Hematopoietic multipotent progenitor cell treated with erythropoietin and hydrocortisone succinate and interleukin-3 and kit ligand, for 15 days (in vitro differentiated cells): ENCODE measurements at places on chromosomes 13 and 19.

- DNase-seq, result no peak
Measured at GRCh38 chr19:33950091-33950750, 153.6 kb downstream of the KCTD15 start.

- DNase-seq, result no peak
Measured at GRCh38 chr13:24119626-24120508, 40.7 kb upstream of the SPATA13 start.

- no peak for DNase-seq
Measured at GRCh38 chr19:10681658-10682057, 19.6 kb upstream of the QTRT1 start.

DNA sequence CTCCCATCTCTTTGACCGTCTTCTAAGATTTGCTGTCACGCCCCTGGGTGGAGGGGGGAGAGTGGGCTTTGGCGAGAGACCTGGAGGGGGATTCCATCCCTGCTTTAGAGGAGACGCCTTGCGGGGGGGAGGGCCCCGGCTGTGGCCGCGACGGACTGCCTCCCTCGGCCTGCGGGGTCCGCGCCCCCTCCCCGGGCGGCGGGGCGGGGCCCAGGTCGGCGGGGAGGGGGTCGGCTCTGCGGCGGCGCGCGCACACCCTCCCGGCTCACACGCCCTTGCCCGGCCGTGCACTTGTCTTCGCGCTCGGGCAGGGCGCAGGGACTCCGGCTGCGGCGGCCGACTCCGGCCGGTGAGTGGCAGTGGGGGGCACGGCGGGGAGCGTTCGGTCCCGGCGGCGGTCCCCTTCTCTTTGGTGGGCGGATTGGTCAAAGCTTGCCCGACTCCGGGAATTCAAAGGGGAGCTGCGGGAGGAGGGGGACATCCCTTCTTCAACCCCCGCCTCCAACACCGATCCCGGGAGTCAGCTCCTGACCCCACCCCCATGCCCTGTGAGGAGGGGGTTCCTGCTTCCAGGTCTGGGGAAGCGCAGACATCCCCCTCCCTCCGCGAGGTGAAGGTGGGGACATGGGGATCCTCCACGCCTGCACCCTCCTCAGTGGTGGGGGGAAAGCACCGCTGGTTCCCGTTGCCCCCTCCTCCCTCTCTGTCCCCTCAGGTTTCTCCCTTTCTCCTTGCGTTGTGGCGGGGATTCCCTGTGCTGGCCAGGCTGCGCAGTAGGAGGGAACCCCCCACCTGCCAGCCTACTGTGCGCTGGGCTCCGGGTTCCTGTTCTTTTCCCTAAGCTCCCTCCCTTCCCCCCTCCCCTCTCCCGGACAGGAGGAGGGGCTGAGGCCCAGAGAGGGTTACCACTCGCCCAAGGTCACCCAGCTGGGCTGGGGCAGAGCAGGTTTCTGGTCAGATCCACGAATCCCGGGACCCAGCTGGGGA, 14.6 kb upstream of the KCNN1 start:
- DNase-seq, result no peak

DNA sequence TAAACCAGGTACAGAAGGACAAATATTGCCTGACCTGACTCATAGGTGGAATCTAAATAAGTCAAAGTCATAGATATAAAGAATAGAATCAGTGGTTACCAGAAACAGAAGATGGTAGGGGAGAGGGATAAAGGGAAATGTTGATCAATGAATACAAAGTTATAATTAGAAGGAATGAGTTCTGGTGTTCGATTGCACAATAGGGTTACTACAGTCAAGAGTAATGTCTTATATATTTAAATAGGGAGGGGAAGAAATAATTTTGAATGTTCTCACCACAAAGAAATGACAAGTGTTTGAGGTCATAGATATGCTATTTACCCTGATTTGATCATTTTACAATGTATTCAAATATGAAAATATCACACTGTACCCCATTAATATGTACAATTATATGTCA, 1541.2 kb downstream of the SLITRK1 start:
- DNase-seq, result no peak

- DNase-seq, result no peak
Measured at GRCh38 chr13:30006246-30006645, 155.8 kb upstream of the UBL3 start.

DNA sequence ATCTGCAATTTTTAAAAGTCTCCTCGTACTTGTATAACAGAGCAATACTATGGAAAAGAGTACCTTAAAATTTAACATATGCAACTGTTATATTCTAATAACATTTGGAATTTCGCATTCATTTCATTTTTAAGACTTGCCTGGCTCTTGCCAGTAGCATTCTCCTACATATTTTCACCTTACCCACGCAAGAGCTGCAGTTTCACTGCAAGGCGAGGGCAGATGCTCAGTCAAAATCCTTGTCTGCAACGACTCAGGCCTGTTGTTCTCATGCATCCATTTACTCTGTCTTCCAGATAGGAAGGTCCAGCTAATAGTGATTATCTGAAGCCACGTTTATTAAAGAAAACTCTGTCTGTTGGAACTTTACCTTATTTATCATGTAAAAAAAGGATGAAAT, 227.0 kb upstream of the RFC3 start:
- DNase-seq, result no peak

- DNase-seq, result no peak
Measured at GRCh38 chr13:51276636-51277035, 54.4 kb downstream of the FAM124A start.

DNA sequence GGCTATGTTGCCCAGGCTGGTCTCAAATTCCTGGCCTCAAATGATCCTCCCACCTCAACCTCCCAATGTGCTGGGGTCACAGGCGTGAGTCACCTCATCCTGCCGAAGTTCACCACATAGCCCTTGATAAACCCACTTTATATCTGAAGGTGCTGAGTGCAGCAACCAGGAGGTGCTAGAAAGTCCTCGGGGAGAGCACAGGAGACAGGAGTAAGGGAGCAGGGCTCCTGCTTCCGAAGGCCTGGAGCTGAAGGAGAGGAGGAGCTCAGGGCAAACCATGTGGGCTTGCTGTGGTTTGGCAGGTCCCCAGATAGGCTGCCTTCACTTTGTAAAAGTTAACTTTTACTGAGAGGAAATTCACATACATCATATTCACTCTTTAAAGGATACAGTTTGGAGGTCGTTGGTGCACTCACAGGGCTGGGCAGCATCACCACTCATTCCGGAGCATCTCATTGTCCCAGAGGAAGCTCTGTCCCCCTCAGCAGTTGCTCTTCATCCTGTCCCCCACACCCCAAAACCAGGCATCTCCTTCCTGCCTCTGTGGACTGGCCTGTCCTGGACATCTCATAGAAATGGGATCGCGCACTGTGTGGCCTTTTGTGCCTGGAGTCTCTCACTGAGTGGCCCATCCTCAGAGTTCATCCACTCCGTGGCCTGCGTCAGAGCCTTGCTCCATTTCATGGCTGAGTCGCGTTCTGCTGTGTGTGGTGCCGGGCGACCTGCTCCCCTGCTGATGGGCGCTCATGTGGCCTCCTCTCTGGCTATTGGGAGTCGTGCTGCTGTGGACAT, 49.5 kb downstream of the KDM4B start:
- DNase-seq, result no peak

DNA sequence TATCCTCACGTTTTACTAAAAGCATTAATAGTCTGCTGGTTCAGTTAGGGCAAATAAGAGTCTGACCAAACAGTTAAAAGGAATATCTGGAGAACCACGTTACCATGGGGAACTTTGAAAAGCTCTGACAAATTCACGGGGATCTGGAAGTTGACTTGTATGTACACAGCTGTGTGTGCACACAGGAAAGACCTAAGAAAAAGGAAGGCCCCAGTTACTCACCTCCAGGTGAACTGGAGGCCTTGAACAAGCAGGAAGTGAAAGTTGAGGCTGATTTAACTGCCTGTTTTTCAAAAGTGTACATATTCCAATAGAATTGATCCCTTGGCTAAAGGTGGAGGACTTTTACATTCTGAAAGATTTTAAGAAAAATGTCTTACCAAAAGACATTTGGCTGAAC, 1891.6 kb upstream of the PCDH20 start:
- DNase-seq, result no peak

DNA sequence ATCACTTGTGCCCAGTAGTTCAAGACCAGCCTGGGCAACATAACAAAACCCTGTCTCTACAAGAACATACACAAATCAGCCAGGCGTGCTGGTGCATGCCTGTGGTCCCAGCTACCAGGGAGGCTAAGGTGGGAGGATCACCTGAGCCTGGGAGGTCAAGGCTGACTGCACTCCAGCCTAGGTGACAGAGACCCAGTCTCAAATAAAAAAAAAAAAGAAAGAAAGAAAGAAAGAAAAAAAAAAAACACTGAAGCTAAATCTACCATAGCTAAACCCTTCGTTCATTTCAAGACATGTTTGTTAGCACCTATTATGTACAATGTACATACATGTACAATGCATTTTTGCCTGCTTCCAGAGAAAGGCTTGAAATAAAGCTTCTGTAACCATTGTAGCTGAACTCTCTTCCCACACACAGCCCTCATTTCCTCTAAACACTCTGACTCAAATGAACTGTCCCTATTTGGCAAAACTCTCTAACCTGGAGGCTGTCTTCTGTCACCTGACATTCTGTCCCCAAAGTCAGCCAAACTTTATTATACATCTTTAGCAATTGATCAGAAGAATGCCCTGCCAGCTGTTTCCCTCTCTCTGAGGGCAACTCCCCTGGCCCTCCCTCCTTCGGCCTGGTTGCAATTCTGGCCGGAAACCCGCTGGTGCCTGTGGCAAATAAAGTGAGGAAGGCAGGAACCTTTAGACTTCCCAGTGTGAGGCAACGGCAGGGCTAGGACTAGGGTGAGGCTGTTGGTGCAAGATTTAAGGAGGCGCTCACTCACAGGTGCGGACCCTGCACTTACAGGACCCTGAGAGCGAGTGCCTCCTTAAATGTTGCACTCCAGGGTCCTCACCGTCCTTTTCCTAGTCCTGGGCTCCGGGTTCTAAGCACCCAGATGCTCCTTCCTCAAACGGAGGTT, 1.8 kb downstream of the ETHE1 start:
- DNase-seq, result no peak

DNA sequence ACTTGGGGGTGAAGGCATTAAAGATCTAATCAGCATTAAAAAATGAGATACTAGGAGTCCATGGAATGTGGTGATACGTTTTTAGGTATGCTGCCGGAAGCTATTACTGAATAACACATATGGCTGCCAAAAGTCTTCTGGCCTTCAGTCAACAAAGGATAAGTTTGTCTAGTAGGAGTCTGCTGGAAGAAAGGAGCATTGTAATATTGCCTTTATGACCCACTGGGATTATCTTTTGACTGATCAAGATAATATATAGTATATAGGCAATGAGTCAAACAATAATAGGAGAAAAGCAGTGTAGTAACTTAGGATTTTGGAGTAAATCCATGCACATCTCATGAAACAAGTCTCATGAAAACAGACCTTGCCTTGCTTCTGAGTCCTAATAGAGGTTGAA, 295.4 kb downstream of the SLITRK6 start:
- DNase-seq, result no peak

DNA sequence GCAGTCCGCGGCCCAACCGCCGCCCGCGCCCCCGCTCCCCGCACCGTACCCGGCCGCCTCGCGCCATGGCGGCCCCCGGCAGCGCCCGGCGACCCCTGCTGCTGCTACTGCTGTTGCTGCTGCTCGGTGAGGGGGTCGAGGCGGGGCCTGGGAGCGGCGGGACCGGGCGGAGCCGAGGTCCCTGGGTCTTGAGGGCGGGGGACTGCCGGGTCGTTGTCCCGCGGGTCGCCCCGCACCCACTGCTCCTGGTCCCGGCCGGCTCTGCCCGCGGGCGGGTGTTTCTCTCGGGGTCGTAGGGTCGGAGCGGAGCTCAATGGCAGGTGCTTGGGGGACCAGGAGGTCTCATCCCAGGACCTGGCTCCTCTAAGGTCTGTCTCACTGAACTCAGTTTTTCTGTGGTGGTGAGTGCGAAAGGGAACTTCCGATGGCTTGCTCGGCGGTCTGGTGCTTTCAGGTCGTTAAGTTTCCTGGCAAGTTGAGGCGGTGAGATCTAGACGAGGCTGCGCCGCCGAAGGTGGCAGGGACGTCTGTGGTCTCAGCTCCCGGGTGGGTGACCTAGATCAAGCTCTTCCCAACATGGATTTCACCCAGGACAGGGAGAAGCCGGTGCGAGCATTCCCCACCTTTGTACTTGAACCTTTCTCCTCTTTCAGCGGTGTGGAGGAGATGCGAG, 467 bp downstream of the LAMP1 start:
- DNase-seq, result no peak

DNA sequence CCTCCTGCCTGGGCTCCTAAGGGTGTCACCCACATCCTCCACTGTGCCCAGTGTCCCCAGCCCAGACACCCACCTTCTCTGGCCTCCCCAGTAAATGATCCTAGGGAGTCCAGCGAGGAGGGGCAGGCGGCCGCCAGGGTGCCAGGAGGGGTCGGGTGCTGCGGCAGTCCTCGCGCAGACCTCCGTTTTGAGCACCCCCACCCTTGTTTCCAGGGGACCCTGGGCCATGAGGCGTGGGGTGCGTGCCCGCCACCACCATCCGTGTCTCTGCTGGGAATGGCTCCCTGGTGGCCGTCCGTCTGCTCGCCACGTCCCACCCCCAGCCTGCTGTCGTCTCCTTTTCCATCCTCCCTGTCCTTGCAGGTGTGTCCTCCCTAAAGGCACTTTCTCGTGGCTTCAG, 133.0 kb downstream of the KDM4B start:
- DNase-seq, result no peak

DNA sequence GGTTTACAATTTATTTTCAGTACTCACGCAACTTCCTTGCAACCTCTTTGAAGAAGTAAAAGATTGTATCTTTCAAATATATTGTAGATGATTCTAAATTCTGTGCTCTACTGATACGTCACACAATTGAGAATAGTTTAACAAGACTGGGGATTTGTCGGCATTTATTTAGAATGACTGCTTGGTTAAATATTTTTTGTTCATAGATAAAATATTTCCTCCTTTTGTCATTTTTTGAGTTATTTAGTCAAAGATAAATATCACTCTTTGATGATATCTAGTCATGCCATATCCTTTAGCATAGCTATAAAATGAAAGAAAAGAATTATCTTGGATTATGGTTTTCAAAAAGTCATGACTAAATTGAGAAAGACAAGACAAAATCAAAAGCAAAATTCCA, 2747.8 kb downstream of the PCDH9 start:
- no peak for DNase-seq

- no peak for DNase-seq
Measured at GRCh38 chr19:45508861-45509691, 1.8 kb downstream of the VASP start.

DNA sequence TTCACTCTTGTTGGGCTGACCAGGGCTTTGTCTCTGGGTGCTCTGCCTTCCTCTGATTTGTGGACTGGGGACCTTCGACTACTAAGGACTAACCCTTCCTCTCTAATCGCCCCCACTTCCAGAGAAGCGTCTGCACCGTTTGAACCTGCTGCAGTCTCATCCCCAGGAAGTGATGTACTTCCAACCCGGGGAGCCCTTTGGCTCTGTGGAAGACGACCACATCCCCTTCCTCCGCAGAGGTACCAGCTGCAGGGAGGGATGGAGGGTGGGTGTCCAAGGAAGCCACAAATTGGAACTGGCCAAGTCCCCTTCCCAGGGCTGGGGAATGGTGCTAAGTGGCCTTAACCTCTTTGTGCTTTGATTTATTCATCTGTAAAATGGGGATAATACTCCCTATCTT, 9.2 kb downstream of the QPCTL start:
- DNase-seq, result no peak
